ENCODE measurements at places on chromosomes 16 and 17.

DNA sequence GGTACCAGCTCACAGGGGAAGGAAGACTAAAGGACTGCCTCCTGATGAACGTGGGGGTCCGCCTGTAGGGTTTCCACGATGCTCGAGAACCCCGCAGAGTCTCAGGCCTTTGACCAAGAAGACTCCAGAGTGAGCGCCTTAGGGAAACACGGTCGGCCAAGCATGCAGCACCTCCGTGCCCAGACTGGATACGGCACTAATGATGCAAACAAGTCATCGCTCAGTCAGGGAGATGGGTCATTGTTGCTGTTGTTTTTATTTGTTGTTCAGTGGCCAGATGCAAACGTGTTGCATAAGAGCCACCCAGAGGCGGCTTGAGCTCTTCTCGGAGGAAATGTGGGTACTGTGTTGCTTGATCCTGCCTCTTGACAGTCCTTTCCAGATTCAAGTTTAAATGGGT lies 19.3 kb upstream of the RBFOX3 start:
- DNase-seq: no peak

GRCh38 chr16:72469932-72470331 lies 298.0 kb upstream of the PMFBP1 start:
- no peak for DNase-seq

DNA sequence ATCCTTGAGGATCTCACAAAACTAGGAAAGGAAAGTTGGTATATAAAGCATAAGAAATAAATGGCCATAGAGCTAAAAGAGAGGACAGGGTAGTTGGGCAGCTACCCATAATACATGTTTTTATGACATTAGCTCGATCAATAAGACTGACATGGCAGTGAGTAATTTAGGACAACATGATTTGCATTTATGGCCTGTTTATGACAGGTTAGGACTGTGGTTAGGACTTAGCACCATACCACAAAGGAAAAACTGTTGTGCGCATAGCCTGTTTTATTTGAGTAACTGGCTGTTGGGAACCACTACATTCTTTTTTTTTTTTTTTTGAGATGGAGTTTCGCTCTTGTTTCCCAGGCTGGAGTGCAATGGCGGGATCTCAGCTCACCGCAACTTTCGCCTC lies 18.0 kb upstream of the TRIM37 start:
- no peak for DNase-seq

DNA sequence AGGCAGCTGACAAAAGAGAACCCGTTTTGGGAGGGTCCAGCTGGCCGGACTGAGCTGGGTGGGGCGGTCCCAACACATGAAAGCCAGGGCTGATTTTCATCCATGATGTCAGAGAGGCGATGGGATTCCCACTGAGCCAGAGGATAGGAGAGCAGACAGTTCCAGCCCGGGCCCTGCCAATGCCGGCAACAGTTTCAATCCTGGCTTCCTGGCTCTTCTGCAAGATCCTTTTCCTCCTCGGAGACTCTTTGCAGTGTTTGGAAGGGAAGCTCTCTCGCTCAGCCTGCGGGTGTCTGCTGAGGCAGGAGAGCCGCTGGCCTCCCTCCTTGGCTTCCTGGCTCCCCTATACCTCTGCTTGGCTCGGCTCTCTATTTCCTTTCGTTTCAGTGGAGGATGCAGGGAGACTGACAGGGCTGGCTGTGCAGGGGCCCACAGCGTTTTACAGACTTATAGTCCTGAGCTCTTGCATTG lies 145.5 kb upstream of the SOX9 start:
- DNase-seq: peak; percentile 37

GRCh38 chr17:82665891-82666290 lies 17.6 kb upstream of the WDR45B start:
- DNase-seq: no peak

DNA sequence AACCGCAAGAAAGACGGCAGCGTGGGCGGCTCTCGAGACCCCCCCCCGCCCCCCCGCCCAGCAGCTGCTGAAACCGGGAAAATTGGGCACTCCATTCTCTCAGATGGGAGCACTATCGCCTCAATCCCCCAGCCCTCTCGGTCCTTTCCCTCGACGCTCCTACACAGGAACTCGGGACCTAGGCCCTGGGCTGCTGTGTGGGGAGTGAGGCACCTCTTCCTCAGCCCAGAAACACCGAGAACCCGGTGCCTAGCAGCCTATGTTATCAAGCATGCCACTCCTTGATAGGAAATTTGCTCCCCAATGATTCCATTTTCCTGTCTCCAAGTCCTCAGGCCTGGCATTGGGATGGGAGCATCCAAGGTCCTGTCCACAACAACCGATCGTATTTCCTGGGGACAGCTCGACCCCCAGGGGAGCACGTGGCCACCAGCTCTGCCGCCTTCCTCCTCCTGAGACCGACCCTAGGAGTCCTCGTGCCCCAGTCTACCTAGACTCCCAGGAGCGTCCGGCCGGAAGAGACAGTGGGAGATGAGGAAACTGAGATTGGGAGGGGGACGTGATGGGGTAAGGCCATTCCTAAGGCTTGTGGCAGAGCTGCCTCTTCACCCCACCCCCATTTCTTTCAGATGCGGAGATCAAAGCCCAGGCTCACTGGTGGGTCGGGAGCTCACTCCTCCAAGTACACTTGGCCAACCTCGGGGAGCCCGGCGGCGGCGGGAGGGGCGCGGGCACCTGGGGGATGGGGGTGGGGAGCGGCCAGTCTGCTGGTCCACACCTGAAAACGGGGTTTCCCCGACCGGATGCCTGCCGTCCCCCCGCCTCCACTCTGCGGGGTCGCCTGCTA lies 17.5 kb upstream of the CBX8 start:
- no peak for DNase-seq

DNA sequence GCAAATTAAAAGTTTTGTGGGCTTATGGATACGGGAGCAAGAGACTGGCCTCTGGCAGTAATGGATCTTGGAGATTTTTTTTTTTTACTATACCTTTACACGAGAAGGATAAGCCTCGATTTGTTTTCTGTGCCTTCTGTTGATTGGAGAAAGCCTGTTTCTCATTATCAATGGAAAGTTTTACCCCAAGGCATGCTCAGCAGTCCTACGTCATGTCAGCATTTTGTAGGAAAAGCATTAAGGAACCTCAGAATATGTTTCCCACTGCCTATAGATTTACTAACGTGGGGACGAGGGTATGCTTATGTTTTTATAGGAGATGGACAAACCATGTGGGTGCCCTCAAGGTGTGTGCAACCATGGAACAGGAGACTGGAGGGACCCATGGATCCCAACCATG lies 26.8 kb downstream of the CD300LG start:
- DNase-seq: no peak

DNA sequence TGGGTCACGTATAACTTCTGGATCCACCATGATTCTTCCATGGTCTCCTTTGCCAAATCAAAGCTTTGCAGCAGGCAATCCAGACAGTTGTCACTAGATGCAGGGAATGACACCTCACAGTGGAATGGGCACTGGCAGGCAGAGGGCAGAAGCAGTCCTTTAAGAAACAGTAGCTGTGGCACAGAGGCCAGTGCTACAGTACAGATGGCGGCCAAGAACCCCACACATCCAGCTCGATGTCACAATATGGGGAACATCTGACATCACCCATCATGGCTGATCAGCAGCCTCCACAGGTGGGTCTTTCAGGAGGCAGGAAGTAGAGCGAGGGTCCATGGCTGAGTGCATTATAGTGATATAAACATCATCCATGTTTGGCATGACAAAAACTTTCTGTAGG lies 18.8 kb upstream of the ERN1 start:
- DNase-seq: no peak

- DNase-seq: peak; percentile 59
These were observed 34.2 kb upstream of the HS3ST3A1 start for GRCh38 chr17:13635951-13636350.

GRCh38 chr16:74511961-74512360 lies 90.7 kb upstream of the CLEC18B start:
- no peak for DNase-seq

- no peak for DNase-seq
These were observed 10.9 kb upstream of the TMEM170A start for GRCh38 chr16:75475420-75475847.

GRCh38 chr16:70698901-70699300 lies 13.0 kb upstream of the MTSS2 start:
- no peak for DNase-seq

DNA sequence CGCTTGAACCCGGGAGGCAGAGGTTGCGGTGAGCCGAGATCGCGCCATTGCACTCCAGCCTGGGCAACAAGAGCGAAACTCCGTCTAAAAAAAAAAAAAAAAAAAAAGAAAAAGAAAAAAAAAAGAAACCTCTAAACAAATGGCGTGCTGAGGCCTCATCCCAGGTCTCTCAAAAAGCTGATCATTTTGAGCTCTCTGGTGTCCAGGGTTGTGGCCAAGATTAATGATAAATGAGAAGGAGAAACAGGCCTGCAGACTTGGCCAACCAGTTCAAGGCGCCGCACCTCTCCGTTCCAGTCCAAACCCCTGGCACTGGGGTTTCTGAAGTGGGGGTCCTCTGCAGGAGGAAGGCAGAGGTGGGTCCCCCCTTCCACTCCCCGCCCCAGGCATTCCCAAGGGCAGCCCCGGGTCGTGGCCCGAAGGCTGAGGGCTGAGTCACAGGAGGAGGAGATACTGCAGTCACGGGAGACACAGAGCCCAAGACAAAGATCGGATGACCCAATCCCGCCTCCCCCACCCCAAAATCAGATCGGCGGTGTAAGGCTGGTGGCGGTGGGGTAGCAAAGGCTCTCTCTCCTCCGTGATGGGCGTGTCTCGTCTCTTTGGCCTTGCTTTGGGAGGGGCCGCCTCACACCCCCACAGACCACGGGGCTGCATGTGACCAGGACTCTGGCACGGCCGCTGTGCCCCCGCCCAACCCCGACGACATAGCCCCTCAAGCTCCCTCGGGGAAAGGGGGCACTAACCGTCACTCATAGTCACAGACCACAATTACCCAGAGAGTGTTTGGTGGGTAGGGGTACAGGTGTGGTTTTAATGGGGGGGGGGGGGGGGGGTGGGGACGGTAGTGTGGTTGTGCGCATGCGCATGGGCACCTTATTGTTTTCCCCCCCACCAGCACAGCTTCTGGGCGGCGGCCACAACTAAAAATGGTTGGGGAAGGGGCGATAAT lies 1.1 kb downstream of the VAT1 start:
- DNase-seq: peak; percentile 71

- no peak for DNase-seq
These were observed 11.9 kb upstream of the SHCBP1 start for GRCh38 chr16:46632778-46633733.

GRCh38 chr17:56521414-56522141 lies 71.9 kb upstream of the NOG start:
- DNase-seq: no peak

- DNase-seq: no peak
These were observed 29.9 kb downstream of the DCUN1D3 start for GRCh38 chr16:20870122-20870820.

GRCh38 chr16:82598771-82599170 lies 28.0 kb upstream of the CDH13 start:
- no peak for DNase-seq

GRCh38 chr17:1251866-1252608 lies 18.2 kb upstream of the BHLHA9 start:
- DNase-seq: no peak

GRCh38 chr16:16080465-16081065 lies 131.1 kb downstream of the ABCC1 start:
- no peak for DNase-seq

DNA sequence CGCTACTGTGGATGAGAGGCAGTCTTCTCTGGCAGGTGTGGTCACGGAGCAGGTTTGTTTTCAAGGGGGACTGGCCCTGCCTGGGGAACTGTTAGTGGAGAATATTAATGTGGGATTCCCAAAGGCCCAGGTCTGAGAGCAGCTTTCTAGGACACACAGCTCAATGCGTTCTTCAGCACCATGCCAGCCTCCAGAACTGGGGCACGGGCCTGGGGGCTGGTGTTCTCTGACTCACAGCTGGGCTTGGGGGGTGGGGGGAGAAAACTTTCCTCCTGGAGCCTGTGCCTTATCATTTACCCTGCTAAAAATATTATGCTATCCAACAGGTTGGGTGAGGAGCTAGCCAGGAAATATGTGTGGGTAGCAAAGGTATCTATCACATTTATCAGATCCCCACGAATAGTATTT lies 13.5 kb upstream of the LHX1 start:
- no peak for DNase-seq

GRCh38 chr17:55432358-55433028 lies 10.9 kb upstream of the MMD start:
- peak; percentile 61 for DNase-seq

GRCh38 chr16:70437017-70437581 lies 1.8 kb downstream of the ST3GAL2 start:
- DNase-seq: peak; percentile 97

DNA sequence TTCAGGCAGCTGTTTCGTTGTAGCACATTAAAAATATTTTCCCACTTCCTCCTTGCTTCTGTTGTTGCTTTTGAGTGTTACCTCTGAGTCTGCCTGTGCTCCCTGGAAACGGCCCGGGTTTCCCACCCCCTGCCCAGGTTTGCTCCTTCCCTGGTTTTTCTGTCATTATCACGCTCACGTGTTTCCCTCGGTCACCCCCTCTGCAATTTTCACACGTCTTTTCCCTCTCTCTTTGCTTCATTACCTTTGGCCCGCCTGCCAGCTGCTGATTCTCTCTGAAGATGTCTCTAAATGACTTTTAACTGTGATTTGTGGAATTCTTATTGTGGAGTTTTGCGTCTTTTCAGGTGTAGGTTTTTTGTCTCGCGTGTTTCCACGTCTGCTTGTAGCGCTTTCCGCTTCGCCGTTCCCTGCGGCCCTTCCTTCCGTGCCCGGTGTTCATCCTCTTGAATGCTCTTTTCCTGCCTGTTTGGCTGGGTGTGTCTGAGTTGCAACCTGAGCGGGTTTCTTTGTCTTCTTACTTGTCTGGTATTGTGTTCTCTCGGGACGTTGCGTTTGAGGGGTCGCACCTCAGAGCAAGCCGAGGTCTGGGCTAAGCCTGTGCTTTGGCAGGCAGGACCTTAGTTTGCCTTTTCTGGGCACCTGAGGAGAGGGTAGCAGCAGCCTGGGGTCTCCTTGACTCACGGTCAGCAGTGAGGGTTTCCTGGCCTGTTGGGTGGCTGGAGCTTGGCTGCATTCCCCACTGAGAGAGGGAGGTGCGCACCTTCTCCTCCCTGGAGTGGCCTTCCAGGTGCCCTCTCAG lies 96.3 kb upstream of the ZNF750 start:
- no peak for DNase-seq

DNA sequence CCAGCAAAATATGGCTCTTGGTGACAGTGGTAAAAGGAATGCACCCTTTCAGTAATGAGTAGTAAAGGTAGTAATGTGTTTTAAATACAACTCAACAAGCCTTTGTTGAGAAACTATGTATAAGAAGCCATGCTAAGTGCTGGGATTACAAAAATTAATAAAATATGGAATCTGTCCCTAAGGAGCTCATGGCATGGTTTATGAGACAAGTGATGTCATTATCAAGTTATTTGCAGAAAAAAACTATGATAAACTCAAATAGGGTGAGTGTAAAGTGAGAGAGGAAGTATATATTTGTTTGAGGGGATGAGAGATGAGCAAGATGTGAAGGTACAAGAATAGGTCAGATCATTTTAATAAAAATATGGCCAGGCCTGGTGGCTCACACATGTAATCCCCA lies 76.9 kb downstream of the NF1 start:
- peak; percentile 21 for DNase-seq

- peak; percentile 61 for DNase-seq
These were observed 134.4 kb downstream of the SKAP1 start for GRCh38 chr17:48295362-48296288.

- peak; percentile 97 for DNase-seq
These were observed 47.1 kb downstream of the VMP1 start for GRCh38 chr17:59754552-59754951.

GRCh38 chr17:82965371-82965770 lies 114.0 kb upstream of the METRNL start:
- no peak for DNase-seq

GRCh38 chr16:79317521-79317920 lies 283.0 kb downstream of the MAF start:
- no peak for DNase-seq

GRCh38 chr17:9811537-9811936 lies 10.3 kb downstream of the GSG1L2 start:
- DNase-seq: no peak
